ENCODE measurements at places on chromosomes 1 and 21.

DNA sequence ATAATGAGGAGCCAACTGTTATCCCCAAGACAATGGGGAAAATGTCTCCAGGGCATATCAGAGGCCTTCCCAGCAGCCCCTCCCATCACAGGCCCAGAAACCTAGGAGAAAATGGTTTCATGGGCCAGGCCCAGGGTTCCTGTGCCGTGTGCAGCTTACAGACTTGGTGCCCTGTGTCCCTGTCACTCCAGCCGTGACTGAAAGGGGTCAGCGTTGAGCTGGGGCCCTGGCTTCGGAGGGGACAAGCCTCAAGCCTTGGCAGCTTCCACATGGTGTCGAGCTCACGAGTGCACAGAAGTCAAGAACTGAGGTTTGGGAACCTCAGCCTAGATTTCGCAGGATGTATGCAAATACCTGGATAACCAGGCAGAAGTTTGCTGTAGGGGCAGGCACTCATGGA, 18.1 kb downstream of the SIPA1L2 start:
- no peak for DNase-seq

DNA sequence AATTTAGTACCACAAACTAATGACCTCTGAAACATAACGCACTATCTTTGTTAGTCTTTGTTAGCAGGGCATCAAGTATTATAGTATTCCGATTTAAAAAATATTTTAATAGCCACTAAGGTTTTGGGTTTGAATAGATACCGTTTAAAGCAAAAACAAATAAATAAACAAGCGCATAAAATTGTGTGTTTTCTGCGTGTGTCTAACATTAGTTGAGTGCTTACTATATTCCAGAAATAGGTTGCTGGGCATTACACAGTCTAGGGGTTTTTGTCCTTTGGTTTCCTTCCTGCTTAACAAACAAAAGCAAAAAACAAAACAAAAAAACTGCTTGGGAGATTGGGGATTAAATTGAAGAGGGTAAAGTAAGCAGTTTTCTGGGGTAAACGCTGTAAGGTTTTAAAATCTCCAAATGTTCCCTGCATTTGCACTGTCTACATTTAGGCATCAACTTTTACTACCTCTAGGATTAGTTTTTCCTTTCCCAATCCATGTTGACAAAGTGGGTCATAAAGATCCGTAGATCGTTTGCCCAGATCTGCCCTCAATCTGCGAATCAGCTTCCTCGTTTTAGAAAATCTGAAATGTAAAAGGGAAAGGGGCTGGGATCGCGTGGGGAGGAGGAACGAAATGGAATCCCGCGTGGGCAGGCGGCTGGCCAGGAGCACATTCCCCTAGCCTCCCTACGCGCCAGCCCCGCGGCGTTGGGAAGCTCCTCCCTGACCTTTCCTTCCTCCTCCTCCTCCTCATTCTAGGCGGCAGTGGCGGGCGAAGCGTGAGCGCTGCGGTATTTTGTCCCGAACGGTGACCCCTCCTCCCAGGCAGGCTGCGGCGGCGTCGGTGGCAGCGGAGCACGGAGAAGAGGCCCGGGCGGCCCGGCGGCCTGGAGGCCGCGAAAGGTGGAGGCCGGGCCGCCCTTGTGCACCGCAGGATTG, at the start of gene KCTD3:
Gene KCTD3 (plus strand): TSS at position 749 of the 935 bp plus-strand sequence. CDS start 382 bp downstream, outside the sequence.
- peak; percentile 59 for DNase-seq

DNA sequence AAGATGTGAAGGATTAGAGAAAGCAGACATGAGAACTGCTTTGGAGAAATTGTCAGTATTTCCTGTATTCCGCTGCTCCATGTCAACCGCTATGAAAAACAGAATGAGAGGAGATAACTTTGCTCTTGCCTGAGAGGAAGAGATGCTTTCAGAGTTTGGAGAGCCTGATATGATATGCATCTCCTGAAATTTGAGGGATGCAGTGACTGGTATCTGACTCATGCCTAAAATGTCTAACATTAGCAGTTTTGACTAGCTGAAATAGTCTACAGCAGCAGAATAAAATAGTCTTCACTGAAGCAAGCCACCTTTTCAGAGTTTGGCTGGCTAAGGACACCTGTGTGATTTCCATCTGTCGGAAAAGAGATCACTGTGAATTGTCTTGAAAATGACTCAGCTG, 165.8 kb upstream of the LRRC7 start:
- no peak for DNase-seq

- no peak for DNase-seq
Measured at GRCh38 chr21:34697826-34698225, 29.0 kb downstream of the CLIC6 start.

GRCh38 chr1:65772607-65773006, 20.1 kb upstream of the PDE4B start:
- DNase-seq: no peak

DNA sequence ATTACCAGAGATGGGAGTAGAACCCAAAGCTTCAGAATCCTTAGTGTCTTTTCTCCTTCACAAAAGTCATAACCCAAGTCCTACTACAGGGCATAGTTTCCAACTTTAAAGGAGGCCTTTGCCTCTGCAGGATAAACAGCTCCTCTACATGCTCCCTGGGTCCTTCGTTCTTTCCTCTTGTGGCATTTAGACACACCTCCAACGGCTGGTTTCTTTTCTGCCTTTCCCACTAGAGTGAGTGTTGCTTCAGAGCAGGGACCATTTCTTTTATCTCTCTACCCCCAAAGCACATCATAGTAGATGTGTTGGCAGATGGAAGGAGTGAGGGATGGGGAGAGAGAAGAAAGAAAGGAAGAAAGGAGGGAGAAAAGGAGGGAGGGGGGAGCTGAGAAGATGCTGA, 144.7 kb upstream of the SPATA6 start:
- no peak for DNase-seq

GRCh38 chr1:167059045-167059808, 30.9 kb downstream of the GPA33 start:
- peak; percentile 47 for DNase-seq

DNA sequence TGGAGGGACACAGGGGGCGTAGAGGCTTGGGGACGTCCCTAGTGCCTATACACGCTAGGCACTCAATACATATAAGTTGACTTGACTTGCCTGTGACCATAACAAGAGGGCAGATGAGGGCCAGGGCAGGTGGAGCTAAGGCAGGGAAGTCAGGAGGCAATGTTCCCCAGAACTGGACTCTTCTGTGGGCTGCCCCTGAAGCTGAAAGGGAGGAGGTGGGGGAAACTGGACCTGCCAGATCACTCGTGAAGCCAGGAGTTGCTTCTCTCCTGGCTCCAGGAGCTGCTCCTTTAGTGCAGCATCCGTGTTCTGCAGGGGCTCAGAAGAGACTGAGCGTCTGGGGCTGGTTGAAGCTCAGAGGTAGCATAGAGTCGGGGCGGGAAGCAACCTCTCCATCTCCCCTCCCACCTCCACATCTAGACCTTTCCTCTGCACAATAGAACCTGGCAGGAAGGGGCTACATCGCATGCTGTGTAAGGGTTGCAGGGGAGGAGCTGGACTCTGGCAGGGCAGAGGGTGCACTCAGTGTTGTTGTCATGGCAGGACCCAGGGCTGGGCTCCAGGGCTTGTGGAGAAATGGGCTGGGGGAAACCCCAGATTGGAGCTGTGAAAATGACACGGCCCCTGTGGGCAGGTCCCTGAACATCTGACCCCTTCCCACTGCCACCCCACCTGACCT, 2.9 kb upstream of the SEMA4A start:
- no peak for DNase-seq

GRCh38 chr1:159092036-159092760, 15.6 kb upstream of the AIM2 start:
- no peak for DNase-seq

DNA sequence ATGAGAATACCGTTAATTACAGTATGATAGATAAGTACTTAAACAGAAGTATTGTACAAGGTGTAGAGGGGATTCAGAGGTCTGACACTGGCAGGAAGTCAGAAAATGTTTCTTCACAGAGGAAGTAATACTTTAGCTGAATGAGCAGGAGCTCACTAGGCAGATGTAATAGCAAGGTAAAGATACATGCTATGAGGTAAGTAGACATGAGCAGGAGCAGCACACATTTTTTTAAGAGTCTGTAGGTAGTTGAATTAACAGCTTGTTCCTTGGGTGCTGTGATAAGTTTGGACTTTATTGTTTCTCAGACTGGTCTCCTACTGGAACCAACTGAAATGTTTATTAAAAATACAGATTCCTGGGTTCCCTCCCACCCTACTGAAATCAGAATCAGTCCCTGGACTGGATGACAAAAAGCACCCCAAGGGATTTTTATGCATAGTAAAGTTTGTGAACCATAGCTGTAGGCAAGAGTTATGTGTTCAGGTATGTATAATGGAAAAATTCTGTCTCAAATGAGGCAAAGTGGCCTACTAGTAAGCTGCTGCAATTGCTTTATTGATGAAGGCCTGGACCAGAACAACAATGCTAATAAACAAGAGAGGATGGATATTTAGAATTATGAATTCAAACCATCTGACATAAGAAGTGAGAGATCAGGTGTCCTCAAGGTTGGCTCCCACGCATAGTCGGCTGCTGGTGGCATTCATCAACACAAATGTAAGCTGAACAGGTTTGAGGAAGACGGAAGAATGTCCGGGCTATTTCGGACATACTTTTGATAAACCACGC, 902 bp downstream of the AP4B1 start:
- DNase-seq: no peak

- DNase-seq: no peak
Measured at GRCh38 chr1:207081088-207081487, 7.6 kb upstream of the C4BPB start.

DNA sequence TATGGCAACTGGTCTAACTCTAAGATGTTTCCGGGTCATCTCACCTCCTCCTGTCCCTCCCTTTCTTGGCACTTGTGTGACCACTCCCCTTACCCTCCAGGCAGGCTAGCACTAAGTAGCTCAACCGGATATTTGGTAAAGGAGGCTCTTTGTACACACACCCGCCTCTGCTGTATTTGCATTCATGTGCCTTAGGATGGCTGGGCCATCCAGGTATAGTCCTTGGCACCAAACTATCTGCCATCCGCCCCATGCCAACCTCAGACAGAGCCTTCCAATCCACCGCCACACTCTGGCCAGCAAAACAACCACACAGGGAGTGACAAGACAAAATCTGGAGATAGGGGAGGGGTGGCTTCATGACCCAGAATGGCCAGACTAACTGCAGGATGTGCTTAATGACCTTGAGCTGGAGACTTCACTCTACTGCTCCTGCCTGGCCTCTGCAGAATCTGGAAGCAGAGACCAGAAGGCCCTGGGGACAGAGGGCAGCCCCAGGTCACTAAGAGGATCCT, 59.5 kb downstream of the CDK18 start:
- no peak for DNase-seq

GRCh38 chr1:168387781-168388760, 107.4 kb downstream of the TBX19 start:
- DNase-seq: no peak

DNA sequence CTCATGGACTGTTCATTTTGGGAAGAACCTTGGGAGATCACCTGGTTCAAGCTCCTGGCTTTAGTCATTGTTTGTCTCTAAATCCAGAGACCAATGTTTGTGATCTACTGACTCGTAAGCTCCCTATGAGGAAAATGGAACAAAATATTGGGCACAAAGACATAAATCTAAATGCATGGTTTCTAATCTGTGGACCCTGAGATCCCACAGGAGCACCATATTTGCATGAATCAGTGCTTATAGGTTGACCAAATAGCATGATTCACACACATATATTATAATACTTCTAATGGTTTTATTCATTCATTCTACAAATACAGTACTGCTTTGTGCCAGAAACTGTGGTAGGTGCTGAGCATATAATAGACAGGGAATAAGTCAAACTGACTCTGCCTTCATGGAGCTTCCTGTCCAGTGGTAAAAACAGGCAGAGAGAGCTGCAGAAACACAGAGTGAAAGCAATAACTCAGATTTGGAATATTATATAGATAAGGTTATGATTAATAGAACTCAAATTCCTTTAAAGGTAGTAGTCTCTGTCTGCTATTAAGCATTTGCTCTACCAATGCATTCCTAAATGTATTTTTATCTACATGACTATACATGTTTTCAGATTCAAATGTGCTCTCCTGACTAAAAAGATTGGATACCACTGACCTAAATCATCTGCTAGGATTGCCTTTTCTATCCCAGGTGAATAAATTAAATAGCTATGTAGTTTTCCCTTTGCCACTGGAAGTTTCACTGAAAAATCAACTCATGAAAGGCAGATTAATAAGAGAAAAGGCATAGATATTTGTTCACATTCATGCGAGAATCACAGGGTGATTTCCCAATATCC, 198.6 kb upstream of the CAMK1G start:
- no peak for DNase-seq

- DNase-seq: peak; percentile 69
Measured at GRCh38 chr1:201268604-201269151, 14.6 kb upstream of the PKP1 start.

GRCh38 chr1:167093846-167094516, at the start of gene STYXL2:
TSS of gene STYXL2 (plus strand) at chr1:167094075. CDS start at chr1:167094850, 775 bp downstream.
- no peak for DNase-seq

GRCh38 chr21:35044770-35045541, 4.1 kb downstream of the RUNX1 start:
- DNase-seq: no peak

DNA sequence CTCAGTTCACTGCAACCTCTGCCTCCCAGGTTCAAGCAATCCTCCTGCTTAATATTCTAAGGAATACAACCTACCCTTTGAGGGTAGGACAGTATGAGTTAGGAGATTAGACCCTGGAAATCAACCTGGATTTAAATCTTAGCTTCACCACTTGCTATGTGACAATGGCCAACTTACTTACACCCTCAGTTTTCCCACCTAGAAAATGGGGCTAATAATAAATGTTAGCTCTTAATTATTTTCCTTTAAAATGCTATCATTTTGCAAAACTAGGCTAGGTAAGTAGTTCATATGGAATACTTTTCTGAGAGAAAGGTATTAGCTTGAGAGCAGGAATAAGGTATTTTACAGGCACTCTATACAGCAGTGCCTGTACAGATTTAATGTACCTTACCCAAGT, 110.8 kb downstream of the PHTF1 start:
- no peak for DNase-seq

DNA sequence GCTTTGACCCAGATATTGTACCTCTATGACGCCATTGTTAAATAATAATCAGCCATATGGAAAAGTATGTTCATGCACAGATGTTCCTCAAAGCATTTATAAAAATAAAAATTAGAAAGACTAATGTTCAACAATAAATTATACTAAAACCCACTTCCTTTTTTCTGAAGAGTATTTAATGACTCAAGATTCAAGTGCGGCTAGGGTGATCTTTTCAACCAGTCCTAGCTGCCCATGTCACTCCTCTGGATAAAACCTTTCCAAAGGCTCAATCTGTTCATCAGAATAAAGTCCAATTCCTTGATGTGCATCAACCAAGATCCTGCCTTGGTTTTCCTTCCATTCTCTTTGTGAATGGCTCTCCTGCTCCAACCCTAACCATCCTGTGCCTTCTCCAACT, 292.0 kb downstream of the VAV3 start:
- no peak for DNase-seq

- DNase-seq: no peak
Measured at GRCh38 chr1:5109633-5110032, 455.2 kb downstream of the AJAP1 start.
